NCI-H1417 (cell line): ENCODE measurements at places on chromosomes 6 and 20.

DNA sequence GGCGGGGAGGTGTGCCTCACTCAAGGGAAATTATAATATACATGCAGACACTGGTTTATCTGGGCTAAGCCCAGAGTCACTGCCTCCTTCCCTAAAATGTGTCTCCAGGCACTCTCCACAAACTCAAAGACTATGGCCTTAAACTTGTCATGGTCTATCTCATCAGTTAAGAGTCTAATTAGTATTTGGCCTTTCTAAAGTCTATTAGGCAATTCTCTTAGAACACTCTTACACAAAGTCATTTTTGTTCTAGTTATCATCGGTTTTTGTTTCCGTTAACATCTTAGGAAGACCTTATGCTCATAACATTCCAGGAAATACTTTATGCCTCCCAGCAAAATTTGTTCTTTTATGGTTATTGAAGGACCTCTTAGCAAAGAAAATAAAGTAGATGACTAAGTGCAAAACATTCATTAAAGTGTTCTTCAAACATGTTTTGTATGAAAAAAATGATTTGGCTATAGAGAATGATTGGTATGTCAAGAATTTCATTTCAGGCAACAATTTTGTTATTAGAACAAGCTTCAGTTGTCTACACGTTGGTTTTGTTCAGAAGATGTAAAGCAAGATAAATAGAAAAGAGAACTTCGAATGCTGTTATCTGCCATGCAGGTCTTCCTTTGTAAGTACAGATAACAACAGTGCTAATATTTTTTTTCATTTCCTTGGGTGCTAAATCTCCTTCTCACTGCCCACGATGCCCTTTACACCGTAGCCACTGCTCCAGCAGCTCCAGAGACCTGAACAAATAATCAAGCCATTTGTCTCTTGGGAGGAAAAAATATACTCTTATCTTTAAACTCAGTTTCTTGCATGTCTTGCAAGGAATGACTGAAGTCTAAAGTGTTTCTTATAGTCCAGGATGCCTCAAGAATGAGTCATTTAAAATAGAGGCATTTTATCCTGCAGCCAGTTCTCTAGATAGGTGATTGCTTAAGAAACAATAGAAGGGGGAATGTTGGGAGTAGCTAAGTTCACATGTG lies 170.4 kb downstream of the HTR1B start:
- no peak for DNase-seq

- DNase-seq = no peak
Measured at GRCh38 chr6:147486683-147487082, 21.8 kb upstream of the SAMD5 start.

DNA sequence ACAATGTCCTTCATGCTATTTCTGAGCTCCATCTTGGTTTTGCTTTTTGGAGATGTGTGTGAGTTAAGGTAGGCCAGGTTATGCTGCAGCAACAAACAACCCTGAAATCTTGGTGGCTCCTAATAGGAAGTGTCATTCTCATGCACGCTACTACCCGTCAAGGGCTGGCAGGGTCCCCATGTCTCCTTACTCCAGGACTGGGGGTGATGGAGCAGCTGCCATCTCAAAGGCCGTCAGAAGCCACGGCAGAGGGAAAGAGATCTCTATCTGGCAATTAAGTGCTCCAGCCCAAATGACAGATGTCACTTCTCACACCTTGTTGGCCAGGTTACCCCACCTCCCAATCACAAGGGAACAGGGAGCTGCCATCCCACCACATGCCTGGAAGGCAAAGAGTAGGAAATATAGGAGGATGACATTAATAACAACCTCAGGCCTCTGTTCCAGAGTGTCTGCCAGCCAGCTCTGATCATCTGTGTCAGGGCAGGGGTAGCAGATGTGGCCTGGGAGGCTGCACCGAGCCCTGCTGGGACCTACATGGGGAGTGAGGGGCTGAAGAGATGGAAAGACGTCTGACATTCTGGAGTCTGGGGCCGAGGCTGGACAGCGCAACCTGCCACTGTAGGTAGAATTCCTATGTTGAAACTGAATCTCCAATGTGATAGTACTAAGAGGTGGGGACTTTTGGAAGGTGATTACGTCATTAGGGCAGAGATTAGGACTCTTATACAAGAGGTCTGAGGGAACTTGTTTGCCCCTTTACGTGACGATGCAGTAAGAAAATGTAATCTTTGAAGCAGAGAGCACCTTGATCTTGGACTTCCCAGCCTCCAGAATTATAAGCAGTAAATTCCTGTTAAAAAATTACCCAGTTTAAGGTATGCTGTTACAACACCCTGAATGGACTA lies 4.8 kb upstream of the SDCBP2 start:
- DNase-seq = no peak

DNA sequence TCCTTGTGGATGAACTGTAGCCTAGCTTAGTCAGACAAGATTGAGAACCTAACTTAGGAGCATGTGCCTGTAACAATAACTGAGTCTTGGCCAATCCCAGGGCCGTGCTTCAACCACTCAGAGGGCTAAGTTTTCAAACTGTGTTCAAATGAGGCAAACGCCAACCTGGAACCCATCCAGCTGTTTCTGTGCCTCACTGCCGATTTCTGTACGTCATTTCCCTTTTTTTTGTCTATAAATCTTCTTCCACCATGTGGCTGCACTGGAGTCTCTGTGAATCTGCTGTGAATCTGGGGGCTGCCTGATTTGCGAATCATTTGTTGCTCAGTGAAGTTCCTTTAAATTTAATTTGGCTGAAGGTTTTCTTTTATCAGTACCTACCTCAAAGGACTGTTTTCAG lies 115.0 kb upstream of the CHD6 start:
- DNase-seq = no peak

DNA sequence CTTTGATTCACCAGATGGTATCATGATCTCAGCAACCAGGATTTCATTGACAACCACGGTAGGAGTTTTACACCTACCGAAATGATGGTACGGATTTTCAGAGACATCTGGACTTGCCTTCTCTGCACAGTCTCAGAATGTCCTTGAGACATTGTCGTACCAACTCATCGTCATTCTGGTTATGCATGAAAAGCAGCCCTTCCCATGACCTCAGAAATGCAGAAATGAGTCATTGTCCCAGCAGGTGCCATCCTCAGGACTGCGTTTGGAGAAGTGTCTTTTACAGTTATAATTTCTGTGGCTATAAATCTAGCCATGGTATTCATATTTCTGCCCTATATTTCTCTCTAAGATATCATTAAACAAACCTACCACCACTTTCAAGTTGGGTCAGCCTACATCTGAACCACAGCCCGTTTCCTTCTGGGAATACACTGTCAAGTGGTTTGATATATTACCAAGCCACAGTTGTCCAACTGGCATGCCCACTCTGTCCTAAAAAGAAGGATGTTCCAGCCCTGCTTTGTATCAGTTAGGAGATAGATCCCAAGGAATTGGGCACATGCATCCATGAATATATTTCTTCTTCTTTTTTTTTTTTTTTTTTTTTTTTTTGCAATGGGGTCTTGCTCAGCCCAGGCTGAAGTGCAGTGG lies 7.5 kb upstream of the BFSP1 start:
- no peak for DNase-seq

GRCh38 chr20:52852714-52853113 lies 119.4 kb upstream of the TSHZ2 start:
- no peak for DNase-seq

- DNase-seq = no peak
Measured at GRCh38 chr6:5261545-5262109, 314 bp downstream of the FARS2 start.
